ENCODE measurements at places on chromosomes 3 and 15.

DNA sequence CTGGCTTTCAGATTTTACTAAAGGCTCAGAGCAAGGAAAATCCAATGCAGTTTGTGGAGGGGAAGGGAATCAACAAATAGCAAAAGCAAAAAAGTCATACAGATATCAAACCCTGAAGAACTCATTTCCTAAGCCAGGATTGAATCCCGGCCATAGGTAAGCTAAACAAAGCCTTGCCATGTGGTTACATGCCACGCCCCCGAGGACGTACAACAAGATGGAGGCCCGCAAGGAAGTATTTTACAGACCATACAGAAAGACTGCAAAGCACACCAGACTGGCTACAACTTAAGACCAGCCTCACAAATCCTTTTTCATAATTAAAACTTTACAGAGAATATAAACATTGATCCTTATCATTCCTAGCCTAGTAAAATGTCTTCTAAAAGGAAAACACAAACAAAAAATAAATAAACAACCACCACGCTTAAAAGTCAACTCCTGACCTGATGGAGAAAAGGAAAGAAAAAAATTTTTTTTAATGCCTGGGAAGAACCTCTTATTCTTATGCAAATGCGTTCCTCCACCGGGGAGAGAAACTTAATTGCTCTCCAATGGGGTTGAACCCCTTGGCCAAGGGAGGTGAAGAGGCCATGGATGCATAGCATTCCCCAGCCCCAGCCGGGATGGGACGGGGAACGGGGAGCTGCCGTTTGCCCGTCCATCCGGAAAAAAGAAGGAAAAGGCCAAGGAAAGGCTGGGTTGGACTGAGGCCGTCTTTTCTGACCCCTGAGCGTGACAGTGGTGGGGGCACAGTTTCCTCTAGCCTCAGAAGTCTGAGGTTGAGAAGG is 39.3 kb downstream of the IL1RAP start:
- DNase-seq: no peak

DNA sequence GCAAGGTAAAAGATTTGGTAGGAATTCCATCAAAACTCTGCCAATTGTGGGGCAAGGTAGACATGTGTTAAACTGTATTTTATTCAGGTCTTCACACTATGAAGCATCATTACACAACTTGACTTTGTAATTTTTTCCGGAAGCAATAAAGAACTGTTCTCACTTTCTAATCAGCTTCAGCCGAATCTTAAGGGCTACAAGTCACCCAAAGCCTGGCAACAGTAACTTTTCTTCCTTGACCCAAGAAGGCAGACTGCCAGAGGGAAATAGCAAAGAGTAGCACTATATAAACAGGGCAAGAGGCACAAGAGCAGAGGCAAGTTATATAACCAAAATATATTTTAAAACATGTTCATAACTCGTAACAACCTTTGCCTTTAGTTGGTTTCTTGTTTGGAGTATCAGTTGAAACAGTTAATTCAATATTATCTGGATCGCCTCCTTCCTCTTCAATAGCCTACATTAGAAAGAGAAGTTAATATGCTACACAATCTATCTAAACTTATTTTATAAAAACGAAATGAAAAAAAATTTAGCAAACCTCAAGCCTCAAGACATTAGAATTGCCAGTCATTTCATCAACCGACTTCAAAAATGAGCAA is 1.4 kb downstream of the SLTM start:
- DNase-seq: no peak

DNA sequence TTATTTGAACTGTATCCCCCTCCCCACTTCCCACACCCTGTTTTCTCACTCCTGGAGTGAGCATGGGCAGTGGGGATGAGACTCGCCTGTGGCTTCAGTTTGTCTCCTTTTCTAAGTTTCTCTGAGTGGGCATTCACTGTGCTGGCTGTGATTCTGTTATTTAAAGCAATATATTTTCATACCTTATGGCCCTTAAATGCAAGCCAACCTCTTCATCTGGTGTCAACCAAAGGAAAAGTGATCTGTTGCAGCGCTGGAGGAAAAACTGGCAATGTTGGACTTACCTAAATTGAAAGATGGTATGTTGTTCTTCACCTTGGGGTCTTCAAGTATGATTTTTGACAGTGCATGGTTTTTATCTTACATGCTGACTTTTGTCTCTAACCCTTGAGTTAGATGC is 56.1 kb downstream of the RBM6 start:
- no peak for DNase-seq

- DNase-seq: no peak
These were observed 311.5 kb downstream of the NLGN1 start for GRCh38 chr3:173709026-173709425.

DNA sequence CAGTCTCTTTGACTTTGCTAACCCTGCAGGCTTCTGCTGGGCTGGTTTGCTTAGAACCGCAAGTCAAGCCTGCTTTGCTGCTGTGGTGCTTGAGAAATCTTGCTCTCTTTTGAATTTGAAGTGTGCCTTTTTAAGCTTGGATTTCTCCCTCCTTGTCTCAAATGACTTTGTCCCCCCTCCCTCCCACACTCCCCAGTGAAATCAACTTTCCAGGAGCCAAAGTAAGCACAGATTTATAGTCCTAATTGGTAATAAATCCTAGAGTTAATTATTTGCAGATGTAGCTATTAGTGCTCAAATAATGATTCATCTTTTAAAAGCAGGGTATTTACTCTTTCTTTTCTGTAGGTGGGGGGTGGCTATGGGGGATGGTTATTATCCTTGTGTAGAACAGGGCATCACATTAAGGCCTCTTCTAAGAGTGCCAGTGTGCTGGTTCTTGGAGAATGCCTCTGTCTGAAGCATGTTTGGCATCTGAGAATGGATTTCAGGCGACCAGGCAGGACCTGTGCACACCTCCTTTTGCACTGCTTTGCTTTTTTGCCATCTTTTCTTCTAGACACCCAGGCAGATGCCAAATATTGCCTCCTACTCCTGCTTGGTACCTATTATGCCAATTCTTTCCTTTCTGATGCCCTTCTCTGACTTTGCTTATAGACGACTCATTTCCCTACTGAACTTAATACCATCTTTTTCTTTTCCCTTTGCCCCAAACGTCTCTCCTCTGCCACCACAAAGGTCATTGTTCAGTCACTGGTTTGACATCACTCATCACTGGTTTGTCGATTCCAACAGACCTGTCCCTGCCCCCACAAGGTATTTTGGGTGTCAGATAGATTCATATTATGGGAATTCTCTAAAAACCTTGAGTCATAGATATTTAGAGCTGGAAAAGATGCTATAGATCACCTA is 50.7 kb downstream of the CLDN11 start:
- DNase-seq: no peak

- no peak for DNase-seq
These were observed 39.8 kb downstream of the CHDH start for GRCh38 chr3:53806182-53807116.

DNA sequence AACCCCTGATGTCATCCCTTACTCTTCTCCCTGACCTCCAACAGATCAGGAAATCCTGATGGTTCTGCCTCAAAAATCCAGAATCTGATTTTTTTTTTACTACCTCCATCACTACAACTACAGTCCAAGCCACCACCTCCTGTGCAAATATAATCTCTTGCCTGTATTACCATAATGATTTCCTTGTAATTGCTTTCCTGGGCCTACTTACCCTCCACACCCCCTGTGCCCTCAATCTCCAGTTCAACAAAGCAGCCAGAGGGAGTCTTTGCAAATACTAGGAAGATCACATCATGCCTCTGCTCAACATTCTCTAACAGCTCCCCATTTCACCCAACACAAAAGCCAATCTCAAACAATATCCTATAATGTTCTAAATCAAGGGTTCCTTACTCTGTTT is 159.9 kb downstream of the FMN1 start:
- DNase-seq: no peak

GRCh38 chr3:186628756-186629155 is 11.4 kb upstream of the FETUB start:
- DNase-seq: no peak

DNA sequence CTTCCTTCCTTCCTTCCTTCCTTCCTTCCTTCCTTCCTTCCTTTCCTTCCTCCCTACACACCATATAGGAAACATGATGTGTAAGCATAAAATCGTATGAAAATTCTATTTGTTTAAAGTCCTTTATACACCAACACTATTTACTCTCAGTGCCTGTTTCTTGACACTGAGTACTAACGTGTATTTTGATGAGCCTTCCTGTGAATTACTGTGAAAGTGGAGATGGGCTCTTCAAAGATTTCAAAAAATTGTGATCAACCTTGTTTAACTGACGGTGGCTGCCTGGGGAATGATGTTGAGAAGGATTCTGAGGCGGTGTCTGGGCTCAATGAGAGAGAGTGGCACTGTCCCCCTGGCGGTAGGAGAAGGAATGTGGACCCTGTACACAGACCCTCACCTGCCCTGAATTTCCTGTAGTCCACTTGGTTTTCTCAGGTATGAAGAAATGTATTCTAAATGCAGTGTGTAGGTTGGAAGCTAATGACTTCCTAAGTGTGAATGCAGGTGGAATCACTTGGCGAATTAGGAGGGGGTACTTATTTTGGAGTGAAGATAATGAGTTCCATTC is 237.9 kb downstream of the GAP43 start:
- DNase-seq: no peak

DNA sequence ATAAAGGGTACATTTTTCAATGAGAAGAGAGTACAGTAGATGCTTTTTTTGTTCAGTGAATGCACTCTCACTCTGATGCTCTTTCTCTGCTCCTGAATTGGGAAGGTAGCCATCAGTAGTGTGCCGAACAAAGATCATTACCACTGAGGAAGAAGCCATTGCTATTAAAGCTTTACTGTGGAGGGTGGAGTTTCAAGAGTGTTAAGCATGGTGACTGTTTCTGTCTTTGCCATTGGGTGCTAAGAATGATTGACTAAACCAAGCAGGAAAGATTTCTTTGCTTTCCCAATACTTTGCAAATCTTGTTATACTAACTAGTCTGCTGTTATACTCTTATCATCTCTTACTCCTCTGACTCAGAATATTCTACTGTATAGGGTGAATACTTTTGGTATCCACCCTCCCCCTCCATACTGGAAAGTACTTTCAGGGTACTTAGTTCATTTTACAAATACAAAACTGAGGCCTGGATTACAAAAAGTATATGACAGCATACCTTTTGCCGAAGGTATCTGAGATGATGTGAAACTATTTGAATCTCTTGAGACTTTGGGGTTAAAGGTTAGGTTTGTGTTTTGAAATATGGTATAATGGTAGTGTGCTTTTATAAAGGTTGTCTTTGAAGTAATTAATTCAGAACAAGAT is 1.7 kb downstream of the RAB11A start:
- no peak for DNase-seq

Measured in anterior cingulate cortex (tissue), 58 donors.